ENCODE measurements at places on chromosomes 1 and 21.

GRCh38 chr1:6419804-6420453, at the start of gene HES2:
Gene HES2, minus strand, starts transcription at chr1:6419919. Its CDS starts 99 bp downstream, at chr1:6419820.
- peak; percentile 74 for DNase-seq

DNA sequence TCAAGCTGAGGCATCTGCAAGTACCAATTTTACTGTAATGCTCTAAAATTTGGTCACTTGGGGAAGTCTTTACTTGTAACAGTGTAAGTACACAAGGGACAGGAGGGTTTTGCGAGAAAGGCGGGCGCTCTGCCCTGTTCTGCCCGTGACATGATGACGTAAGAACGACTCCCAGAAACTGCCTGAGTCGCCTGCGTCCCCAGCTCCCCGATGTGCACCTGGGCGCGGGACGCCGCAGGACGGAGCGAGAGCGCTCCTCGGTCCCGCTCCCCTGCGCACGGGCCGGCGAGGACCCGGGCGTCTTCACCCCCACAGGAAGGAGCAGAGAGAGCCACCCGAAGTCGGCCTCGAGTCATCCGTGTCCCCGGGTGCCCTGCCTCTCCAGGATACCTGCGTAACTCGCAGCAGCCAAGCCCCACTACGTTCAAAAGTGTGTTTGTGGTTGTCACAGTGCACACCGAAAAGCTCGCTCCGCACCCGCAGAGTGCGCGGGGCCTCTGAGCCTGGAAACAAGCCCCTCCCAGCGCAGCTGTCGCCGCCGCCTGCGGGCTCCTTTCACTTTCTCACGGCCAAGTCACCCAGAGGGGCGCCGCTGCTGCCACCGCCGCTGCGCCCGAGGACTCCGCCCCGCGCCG, 3.3 kb upstream of the ZBTB18 start:
- peak; percentile 64 for DNase-seq

DNA sequence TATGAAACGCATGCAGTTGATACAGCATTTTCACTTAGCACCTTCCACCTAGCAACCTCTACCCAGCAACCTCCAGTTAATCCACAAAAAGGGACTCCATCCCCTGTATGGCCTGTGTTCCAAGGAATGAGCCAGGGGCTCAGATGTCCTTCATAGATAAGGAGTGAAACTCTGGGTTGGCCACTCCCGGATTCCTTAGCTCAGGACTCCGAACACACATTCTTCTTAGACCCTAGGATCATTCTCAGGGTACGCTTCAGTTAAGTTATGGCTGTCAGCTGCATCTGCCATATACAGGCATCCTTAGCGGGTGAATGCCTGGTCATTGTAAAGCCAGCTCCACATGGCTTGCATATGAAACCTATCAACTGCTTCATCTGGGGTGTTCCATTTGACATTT, 15.9 kb upstream of the IFI6 start:
- DNase-seq, result no peak

DNA sequence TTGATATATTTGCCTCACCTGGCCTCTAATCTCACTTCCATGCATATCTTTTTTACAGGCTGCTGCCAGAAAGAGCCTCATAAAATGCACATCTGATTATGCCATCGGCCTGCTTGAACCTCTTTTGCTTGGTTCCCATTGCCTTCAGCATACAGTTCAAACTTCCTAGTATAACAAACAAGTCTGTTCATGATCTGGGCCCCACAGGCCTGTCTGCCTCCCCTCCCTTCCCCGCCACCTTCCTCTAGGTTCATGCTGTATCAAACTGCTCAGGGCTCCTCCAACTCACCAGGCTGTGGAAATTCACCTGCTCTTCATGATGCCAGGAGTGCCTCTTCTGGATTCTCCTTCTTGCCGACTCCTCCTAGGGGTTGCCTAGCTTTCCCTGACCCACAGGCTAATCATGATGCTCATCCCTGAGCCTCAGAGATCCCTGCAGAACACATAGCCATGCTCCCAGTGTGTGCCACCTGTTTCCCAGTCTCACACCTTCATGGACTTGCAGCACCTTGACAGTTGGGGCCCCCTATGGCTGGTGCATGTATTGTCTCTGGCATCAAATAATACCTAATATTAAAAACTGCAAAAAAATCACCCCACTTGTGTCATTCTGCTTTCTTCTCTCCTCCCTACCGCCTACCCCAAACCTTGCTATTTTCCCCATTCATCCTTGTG, 33.7 kb upstream of the CD2 start:
- no peak for DNase-seq

DNA sequence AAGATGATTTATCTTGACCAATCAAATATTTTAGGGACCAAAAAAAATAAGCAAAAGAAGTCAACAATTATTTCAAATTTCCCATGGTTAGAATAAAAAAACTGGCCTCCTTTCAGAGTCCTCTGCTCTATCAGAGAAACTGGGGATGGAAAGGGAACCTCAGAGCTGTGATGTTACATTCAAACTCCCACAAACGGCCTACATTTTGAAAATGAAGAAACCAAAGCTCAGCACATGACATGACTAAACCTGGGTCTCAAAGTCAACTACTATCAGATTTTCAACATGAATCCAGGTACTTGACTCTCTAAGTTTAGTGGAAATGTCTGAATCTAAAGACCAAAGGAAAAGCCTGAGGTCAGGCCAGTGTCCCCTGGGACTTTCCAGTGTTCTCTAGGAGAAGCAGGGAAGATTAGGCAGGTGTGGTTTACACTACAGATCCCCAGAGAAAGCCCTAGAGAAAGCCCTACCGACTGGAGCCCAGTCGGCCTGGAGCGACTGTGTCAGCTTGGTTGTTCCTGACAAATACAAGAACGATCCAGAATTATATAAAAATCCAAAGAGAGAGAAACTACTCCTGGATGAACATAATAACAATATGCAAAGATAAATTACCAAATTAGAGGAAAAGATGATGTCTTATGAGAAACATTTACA, 24.8 kb downstream of the JAK1 start:
- no peak for DNase-seq

DNA sequence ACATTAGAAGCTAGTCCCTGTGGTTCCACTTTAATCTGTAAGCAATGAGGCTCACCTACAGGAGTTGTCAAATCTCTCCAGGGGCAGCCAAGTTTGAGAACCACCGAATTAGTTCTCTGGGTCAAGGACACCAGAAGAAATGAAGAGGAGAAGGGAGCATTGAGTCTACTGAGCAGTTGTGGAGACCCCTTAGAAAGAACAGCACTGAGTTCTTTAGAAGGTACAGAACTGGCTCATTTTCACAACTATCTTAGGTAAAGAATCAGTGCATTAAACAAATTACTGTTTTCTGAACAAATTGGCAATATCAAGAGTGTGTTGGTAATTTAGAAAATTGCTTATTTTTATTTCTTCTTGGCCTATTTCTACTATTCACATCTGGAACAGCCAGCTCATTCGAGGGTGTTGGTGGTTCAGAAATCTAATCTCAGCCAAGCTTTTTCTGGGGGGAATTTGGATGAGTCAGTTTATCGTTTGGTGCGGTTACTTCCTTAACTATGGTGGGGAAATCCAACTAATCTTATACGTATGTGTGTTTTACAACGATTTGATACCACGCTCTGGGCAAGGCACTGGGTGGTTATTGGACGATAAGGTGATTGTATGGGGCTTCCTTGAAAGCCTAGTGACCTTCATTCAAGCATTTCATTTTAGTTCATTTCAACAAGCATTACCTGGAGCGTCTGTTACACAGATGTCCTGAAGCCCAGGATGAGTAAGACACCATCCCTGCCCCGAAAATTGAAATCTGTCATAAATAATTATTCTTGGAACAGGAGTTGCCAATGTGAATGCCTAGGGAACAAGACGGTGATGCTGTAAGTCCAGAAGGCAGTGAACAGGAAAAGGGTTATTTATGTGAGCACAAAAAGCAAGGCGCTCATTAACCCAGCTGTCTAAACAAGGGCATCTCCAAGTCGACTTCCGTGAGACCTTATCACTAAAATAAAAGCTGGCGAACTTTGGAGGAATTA, 52.0 kb upstream of the TMPRSS2 start:
- DNase-seq, result no peak

DNA sequence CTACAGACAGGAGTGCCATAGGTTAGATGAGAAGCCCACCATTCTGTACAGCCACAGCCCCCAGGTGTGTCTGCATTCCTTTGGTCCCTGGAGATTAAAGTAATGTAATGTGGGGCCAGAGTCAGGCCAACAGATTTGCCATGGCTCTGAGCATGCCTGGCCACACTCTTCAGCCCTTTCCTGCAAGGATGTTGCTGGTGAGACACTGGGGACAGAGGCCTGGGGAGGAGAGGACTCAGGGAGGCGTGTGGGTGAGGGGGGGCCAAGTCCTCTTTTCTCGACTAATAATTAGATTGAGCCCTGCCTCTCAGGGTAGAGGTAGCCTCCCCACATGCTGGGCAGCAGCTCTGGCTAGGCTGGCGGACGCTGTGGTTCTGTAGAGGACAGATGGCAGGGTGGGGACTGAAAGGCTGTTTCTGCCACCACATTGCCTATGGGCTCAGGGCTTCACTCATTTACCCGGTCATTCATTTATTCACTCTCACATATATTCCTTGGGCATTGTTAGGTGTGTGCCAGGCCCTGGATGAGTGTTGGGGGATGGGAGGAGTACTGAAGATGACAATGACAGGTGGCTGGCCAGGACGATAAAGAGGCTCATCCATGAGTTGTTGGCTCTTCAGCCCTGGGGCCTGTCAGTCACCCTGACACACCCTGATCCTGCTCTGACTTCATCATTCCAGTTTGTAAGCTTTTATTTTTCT, 7.1 kb upstream of the PRCC start:
- DNase-seq, result no peak

DNA sequence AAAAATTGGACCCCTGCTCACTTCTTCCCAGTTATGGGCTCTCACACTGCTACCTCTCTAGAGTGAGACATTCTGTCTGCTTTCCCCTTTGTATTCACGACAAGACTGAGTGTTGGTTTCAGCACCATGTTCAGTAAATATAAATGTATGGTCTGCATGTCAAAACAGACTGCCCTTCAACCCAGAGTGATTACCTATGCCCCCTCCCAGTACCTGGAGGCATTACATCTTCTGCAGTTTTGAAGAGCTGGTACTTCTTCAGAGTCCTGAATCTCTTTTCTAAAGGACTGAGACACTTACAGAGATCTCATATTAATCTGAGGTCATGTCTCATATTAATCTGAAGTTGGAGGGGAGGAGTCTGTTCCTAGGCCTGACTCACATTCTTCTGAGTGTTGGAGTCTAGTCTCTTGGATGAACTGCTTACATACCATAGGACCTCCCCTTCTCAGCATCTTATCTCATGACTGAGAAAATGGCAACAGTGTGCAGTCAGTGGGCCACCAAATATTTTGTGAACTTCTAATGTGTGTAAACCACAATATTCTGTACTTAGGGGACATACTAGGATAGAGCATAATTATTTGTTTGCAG, 80.3 kb downstream of the RGL1 start:
- no peak for DNase-seq

- DNase-seq, result peak; percentile 41
These were observed 132.9 kb downstream of the SYT2 start for GRCh38 chr1:202577381-202577780.

GRCh38 chr1:160646711-160647328, at the start of gene SLAMF1:
Gene SLAMF1, minus strand, starts transcription at chr1:160647044. Its CDS starts 99 bp downstream, at chr1:160646945.
- DNase-seq, result no peak

DNA sequence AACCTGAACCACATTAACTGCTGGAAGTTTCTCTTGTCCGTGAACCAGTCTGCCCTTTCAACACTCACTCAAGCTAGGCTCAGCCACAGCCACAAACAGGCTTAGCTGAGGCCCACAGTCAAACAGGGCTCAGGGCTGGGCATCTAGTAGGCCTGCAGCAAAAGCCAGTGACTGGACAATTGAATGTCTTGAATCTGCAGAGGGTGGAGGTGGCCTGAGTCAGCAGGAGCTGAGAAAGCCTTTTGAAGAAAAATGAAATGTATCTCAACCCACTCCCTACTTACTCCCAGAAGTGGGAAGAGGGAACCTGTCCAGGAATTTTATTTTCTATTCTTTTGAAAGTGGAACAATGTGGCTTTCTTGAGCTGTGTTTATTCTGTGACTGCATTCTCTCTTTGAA, 95.4 kb downstream of the PTPRU start:
- no peak for DNase-seq

DNA sequence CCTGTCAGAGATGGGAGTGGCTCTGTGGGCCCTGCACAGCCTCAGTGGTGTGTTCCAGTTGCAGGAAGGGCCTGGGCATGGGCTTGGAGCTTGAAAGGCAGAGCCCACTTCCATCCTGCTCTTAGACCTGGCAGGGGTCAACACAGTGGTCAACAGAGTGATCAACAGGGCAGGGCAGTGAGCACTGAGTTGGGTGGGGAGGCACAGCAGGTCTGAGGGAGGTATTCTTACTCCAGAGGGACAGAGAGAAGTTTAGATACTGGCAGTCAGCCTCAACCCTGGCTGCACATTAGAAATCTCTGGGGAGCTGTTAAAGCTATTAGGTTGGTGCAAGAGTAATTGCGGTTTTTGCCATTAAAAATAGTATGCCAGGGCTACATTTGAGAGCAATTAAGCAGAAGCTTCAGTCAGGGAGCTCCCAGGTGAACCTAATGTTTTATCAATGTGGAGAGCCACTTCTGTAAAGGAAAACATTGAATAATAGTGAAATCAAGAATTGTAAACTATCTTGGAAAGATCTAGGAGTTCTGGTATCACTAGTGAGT, 37.7 kb downstream of the SH3BGR start:
- DNase-seq, result no peak

DNA sequence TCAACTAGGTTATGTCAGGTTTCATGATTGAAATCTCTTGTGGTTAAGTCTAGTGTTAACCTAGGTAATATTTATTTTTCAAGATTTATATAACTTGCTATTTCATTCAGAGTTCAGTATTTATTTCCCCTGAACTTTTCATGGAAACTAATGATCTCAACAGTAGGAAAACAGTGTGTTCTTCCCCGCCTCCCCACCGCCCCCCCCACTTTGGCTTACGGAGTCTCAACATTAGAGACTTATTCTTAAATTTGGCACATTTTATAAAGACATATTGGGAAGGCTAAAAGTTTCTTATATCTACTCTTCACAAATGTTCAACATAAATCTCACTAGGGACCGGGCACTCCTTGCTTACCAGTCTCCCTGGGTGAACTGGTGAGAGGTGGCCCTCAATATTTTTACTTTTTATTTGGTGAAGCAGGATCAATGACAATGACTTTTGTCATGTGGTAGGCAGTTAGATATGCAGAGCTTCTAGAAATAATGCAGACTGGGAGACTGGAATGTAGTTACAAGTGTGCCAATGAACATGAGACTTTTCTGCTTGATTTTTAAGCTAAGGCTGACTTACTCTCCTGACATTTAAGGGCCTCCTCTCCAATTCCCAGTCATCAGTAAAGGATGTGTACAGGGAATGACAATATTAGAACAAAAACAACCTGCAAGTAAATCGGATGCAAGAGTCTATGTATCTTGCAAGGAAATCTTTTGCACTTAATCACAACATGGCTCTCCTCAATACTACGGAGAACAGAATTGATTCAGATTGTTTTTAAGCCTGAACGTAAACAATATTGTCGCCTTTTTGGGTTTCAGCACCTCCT, 1.7 kb upstream of the MAN1A2 start:
- DNase-seq, result no peak

- DNase-seq, result peak; percentile 97
These were observed 1.2 kb downstream of the SCAF4 start for GRCh38 chr21:31730712-31731055.

GRCh38 chr1:207250431-207250830, 71.0 kb upstream of the CD55 start:
- no peak for DNase-seq
